ENCODE measurements at places on chromosomes 11 and 22.

GRCh38 chr22:28647216-28647615 lies 32.4 kb downstream of the TTC28 start:
- no peak for DNase-seq

- no peak for DNase-seq
Measured at GRCh38 chr22:45376009-45376408, 37.4 kb downstream of the SMC1B start.

GRCh38 chr11:10451426-10452116 lies 3.5 kb upstream of the AMPD3 start:
- DNase-seq: peak; percentile 67

DNA sequence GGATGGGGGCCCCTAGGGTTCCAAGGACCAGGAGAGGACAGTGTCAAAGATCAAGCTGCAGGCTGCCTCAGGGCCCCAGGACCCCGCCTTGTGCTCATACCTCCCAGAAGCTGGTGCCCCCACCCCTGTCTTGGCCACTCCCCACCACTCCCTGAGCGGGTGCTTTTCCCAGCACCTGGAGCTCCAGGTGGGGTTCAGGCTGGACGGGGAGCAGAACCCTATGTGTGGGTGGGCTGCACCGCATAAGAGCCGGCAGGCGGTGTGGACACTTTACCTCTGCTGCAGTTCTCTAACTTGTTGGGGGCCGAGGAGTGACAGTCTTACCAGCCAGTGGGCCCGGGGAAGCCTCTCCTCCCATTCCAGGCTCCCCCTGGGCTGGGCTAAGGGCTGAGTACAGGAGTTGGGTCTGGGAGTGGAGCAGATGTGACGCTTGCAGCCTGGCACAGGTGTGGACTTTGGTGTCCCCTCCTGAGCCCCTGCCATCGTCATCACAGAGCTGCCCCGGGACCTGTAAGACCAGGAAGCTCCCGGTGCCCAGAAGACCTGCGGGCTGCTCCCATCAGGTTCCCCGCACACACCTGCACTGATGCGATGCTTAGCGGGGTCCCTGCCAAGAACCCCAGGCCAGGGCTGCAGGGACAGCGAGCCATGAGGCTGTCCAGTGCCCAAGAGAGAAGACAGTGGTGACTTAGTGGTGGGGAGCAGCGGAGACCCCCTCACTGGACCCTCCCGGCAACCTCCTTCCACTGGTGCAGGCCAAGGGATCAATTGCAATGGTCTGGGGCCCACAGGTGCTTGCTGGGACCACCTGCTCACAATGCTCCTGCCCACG lies 674.5 kb downstream of the BRD1 start:
- DNase-seq: peak; percentile 66

DNA sequence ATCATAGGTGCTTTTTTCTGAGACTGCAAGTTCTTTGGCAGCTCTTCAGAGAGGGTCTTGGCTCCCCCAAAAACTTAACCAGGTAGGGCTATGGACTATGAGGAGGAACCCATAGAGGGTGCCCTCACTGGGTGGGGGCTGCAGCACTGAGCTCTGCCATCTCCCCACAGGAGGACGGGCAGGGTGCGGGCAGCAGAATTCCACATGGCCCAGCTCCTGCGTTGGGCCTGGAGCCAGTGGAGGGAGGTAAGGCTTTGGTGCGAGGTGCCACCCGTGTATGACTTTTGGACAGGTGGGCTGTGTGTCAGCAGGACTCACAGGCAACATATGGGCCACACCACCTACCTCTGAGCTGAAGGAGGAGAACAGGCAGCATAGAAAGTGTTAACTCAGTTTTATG lies 58.4 kb downstream of the PISD start:
- no peak for DNase-seq

GRCh38 chr22:37636186-37636948 lies 3.1 kb upstream of the SH3BP1 start:
- DNase-seq: no peak

DNA sequence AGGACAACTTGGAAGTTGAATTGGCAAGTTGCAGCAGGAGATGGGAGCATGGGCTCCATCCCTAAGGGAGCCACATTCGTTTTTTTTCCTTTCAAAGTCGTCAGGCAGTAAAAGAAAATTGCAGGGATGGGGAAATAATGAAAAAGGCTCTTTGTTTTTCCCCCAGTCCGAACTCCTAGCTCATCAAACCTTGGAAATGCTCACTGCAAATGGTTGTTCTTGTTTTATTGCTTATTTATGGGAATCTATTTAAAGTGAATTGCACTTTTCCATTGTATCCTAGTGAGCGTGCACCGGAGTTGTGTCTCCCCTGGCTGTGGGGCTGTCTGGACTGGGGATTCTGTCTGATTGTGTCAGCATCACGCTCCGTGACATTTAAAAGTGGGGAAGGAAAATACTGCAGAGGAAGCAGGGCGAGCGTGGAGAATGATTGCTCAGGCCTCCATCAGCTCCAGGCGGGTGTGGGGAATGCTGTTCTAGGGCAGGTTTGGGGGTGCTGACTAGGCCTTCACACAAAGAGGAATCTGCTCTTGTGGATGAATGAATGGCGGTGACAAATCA lies 306.4 kb downstream of the KIRREL3 start:
- DNase-seq: no peak

GRCh38 chr22:36447632-36448031 lies 33.8 kb downstream of the TXN2 start:
- no peak for DNase-seq

GRCh38 chr11:46414466-46414796 lies 22.9 kb upstream of the CHRM4 start:
- peak; percentile 87 for DNase-seq

Measured in NCI-H2171 treated with DMSO at 0.1 percent for 48 hours (cell line).